Renal cortical epithelial cell (primary cell): ENCODE measurements at places on chromosomes 7 and 10. TPM values are rescaled to one million over a fixed set of nuclear protein-coding genes. Genes with fewer than 3 reads are reported as not detected.

The NRP1 gene
- 52.3 and 281 TPM in 2 replicates for total RNA-seq

GRCh38 chr7:131026297-131027000 lies 292.4 kb upstream of the KLF14 start:
- DNase-seq: peak; percentile 56

The KCNMA1 gene
- total RNA-seq: 12.9 and 17.7 TPM in 2 replicates

The SPACDR gene
- total RNA-seq: not detected in 2 replicates

GRCh38 chr10:92274071-92274470 lies 16.8 kb downstream of the CPEB3 start:
- DNase-seq: no peak

The METTL27 gene
- 1.4 and 12.0 TPM in 2 replicates for total RNA-seq

The DRGX gene
- total RNA-seq: not detected in 2 replicates

- no peak for DNase-seq
Measured at GRCh38 chr7:16698200-16698905, 52.4 kb downstream of the BZW2 start.

The ZC3HAV1L gene
- total RNA-seq: 13.5 and 34.9 TPM in 2 replicates

- DNase-seq: no peak
Measured at GRCh38 chr10:101289541-101289940, 60.3 kb upstream of the LBX1 start.

The HOGA1 gene
- total RNA-seq: 72.3 and 121 TPM in 2 replicates

The CCZ1B gene
- total RNA-seq: 16.3 and 23.1 TPM in 2 replicates

DNA sequence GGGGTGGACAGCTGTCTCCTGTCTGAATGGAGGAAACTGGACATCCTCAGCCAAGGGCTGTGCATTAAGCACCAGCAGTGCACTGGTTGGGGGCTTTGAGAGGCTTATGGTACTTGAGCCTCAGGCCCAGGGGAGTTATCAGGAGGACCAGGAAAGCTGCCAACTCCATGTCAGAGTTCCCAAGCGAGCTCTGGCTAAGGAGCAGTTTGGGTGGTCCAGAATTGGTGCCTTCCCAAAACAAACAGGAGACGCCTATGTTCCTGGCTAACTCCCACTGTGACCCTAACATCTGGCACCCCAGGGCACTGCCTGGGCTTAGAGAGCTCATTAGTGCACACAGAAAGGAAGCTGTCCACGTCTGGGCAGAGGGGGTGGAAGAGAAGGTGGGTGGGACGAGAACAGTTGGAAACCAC lies 408.6 kb upstream of the NPVF start:
- no peak for DNase-seq

The PLEKHA1 gene
- 58.0 and 102 TPM in 2 replicates for total RNA-seq

The AVPI1 gene
- 7.5 and 8.2 TPM in 2 replicates for total RNA-seq

GRCh38 chr7:125668321-125668993 lies 738.8 kb upstream of the POT1 start:
- peak; percentile 89 for DNase-seq

The PLEKHS1 gene
- under 0.01 and 0.45 TPM in 2 replicates for total RNA-seq

DNA sequence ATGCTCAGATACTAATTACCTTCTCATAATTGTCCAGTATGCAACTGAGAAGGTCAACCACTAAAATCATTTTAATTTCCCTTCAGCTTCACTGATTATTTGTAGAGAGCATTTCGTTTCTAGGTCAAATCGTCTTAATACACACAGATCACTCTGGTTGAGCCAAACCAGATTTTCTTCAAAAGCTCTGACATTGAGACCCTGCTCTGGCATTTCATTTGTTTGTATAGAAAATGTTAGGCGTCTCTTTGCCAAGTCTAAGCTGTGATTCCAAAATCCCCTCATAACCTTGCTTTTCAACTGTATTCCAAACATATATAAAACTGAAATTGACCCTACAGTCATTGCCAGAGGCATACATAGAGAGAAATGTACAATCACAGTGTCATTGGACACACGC lies 520.0 kb downstream of the CNTNAP2 start:
- no peak for DNase-seq

DNA sequence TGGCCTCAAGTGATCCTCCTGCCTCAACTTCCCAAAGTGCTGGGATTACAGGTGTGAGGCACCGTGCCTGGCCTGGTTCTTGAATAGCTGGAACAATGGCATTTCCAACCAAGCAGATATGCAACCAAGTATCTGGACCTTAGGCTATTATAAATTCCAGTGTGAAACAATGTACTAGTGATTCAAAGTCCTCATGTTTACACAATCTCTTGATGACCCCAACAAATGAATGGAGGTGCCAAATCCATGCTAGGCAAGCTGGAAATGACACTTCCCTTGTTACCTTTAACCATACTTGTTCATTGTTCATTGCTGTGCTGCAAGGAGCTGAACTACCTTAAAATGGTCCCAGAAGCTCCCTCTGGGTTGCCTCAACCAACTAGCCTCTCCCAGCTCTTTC lies 282.2 kb upstream of the KLF14 start:
- DNase-seq: peak; percentile 87

- DNase-seq: no peak
Measured at GRCh38 chr10:72720814-72721660, 29.1 kb downstream of the MCU start.

- DNase-seq: no peak
Measured at GRCh38 chr10:3347413-3348182, 175.0 kb upstream of the PITRM1 start.

DNA sequence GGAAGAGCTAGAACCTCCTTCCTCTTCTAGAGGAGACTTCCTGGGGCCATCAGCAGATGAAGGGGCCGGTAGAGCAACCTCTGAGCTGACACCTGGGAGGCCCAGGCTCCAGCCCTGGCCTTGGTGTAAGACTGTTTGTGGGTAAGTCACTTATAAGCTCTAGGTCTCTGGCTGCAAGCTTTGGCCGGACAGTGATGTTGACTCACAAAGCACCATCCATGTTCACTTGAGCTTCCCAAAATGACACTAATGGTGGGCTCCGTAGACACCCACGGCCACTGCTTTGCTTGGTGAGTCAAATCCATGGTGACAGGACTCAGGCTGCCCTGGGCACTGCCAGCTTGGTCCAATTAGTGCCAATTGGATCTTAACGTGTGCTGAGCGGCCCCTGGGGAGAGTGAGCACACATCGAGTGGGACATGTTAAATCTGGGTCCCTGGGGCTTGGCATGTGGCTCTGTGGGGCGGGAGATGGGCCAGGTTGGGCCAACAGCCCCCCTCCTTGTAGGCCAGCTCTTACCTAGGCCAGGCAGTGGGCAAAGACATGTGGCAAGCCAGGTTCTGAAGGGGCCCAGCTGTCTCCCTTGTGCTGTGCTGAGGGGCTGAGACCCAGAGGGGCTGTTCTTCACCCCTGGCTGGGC lies 16.7 kb downstream of the NEURL1 start:
- DNase-seq: no peak

The ASB10 gene
- not detected in 2 replicates for total RNA-seq

GRCh38 chr10:113474752-113475151 lies 78.1 kb upstream of the HABP2 start:
- DNase-seq: no peak

DNA sequence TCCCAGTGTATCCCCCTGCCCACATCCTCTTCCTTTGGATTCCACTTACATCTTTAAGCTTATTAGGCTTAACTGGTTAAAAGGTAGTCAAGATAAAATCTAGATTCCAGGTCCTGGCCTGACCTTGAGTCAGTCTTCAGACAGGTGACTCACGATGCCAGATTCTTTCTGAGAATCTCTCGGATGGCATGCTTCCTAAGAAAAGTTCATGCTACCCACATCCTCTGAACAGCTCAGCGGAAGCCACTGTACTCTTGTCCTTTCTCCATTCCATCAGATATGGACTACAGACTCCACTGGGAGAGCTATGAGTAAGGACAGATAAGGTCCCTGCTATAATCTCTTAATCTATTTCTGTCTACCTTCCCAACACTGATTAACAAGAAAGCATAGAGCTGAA lies 43.4 kb downstream of the DNMBP start:
- peak; percentile 88 for DNase-seq

GRCh38 chr7:31550432-31550831 lies 36.5 kb downstream of the ITPRID1 start:
- DNase-seq: no peak

The TSPAN12 gene
- 29.7 and 60.5 TPM in 2 replicates for total RNA-seq

DNA sequence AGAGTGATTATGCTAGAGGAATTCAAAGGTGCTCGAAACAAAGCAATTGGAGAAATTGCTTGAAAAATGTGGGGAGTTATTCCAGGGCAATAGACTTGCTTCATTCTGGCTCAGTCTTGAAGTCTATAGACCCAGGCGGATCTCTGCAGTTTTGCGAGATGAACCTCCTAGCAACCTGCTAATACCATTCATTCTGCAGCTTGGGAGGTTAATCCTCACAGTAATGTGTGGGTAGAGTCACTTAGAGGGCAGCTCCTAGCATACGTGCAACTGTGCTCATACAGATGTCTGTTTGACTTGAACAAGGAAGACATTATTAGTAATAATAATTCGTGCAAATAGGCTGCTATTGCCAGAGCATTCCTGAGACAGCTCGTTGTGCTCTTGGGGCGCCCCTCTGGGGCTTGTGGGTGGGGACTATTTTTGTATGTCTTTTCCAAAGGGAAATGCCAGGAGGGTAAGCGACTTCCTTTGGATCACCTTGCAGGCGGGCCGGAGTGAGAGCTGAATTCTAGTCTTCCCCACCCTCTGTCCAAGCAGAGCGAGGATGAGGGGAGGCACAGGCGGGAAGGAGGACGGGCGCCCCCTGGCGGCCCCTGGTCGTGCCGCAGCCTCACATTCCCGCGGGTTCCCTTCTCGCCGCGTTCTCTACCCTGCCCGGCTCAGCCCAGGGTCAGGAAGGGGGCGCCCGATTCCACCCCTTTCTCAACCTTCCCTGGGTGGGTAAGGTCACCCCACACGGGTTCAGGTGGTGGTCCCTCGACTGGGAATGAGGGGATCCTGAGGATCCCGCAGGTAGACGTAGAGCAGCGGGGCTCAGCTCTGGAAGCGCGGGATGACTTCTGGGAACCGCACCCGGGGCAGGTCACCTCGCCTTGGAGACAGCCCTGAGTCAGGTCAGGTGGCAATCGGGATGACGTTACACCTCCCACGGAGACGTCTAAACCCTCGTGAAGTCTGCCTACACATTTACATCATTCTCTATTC lies 241.5 kb downstream of the PHTF2 start:
- DNase-seq: no peak

The SKIDA1 gene
- total RNA-seq: 0.69 and 2.1 TPM in 2 replicates

The FAM25G gene
- not detected in 2 replicates for total RNA-seq

- no peak for DNase-seq
Measured at GRCh38 chr7:30678805-30679204, 3.5 kb downstream of the CRHR2 start.

The IL15RA gene
- 1.9 and 3.5 TPM in 2 replicates for total RNA-seq

DNA sequence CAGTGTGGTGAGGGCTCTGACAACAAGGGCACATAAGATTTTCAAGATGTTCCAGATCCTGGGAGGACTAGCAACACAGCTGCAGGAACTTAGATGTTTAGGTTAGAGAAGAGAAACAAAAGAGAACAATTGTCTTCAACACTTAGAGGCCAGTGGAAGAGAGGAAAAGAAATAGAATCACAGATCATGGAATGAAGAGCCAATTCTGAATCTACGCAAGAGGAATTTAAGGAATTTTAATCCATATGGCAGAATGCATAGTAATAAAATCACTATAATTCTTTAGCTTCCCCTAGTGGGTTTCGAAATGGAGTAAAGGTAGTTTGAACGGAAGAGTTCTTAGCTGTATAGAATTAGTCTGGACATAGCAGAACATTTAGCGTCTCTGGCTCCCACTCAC lies 114.6 kb upstream of the LRRTM3 start:
- DNase-seq: no peak

The VAX1 gene
- total RNA-seq: not detected in 2 replicates

GRCh38 chr10:119541046-119541445 lies 1.5 kb downstream of the RGS10 start:
- peak; percentile 71 for DNase-seq

DNA sequence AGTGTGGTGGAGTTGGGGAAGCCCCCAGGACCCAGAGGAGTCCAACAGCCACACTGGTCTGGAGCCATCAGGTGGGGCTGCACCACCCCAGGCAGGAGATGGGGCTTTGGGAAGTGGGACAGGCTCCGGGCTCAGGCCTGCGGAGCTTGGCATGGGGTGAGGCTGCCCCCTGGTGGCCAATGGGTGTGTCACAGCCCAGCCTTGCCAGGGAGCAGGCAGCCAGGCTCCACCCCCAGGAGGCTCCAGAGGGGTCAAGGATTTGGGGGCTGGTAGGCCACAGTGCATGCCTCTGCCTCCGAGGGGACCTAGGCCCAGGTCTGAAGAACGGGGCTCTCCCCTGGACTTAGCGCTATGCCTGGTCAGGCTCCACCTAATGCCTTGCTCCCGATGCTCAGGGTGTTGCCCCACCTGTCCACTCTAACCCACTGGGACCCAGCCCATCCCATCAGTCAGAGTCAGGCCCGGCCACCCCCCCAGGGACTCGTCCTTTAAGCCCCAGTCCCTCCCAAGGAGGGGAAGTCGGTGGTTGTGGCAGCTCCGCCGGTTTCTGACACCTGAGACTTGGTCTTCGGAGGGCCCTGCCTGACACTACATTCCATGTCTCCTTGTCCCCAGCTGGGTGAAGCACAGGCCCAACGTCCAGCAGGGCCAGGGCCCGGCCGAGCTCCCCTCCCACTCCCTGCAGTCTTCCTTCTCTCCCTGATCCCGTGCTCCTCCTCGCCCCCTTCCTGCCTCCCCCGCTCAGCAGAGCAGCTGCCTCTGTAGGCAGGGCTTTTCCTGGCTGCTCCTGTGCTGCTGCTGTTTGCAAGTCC lies 11.3 kb upstream of the SAMD8 start:
- DNase-seq: peak; percentile 16

The OPN1SW gene
- not detected in 2 replicates for total RNA-seq

The SPDYE9 gene
- total RNA-seq: not detected in 2 replicates

DNA sequence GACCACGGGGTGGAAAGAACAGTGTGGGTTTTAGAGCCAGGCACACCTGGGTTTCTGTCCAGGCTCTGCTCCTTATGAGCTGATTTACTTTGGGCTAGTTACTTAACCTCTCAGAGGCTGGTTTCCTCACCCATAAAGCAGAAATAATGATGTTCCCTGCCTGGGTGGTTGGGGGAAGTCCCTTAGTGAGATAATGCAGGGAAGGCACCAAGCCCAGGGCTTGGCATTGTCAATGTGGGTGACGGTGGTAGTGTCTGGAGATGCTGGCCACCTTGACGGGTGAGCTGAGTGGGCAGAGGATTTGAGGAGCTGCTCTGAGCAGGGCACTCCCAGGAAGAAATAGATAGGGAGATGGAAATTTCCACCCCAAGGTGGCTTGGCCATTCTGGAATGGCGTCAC lies 65.2 kb downstream of the SH2D4B start:
- DNase-seq: no peak

The CNTNAP2 gene
- total RNA-seq: 0.25 and 12.9 TPM in 2 replicates

The AKR1C4 gene
- not detected in 2 replicates for total RNA-seq

DNA sequence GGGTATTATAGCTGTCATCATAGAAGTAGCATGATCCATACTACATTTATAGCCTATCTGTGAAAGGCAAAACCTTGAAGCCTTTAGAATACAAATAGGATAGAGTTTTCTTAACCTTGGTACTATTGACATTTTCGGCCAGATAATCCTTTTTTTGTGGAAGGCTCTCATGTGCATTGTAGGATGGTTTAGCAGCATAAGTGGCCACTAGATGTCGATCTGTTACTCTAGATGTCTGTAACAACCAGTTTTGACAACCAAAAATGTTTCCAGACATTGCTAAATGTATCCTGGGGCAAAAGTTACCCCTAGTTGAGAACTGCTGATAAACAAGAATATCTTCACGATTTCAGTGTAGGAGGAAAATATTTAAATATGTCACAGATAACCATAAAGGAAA lies 319.4 kb upstream of the GALNT17 start:
- DNase-seq: no peak
